DMS 273 treated with DMSO at 0.1 percent for 48 hours (cell line): ENCODE measurements at places on chromosomes 16 and 17.

DNA sequence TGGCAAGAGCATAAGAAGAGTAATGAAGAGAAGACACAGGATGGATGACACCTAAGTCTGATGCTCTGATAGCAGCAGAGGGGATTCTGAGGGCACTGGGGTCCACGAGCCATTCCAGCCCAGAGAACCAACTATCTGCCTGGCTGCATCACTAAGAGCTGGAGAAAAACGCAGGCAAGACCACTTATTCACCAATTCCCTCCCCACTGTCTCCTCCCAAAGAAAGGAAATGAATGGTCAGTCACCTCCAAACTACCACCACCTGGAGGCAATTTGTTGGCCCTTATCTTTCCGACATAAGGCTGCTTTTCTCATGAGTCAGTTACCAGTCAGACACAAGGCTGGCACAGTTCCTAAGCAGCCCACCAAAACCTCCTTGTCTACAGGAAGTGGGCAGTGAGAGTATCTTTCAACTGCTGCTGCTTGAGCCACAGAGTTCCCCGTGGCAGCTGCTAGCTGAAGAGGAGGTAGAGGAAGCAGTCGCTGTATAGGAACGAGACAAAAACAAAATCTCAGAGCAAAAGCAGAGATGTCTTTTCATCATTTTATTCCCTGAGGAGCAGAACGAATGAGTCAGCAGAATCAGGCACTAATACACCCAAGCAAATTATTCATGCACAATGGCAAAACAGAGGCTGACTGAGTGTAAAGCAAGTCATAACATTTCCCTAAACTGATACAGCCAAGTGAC is 111.1 kb downstream of the SMG6 start:
- DNase-seq: no peak

DNA sequence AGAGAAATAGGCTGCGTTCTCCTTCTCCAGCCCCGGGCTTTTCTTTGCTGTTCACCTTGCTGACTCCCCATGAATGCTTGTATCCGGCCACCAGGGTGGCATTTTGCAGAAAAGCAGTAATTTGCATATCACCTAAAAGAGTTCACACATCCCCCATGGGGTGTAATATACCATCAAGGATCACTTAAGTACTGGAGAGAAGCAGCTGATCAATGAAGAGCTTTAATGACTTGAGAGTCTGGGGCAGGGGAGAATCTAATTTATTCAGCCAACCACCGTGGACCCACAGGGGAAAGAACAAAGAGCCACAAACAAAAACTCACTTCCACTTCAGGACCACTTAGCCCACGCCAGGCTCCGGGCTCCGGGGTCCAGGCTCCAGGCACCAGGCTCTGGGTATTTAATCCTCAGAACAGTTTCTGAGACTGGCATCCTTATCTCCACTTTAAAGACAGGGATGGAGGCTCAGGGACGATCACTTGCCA is 33.9 kb upstream of the SEC14L1 start:
- no peak for DNase-seq

- peak; percentile 72 for DNase-seq
Measured at GRCh38 chr16:89322321-89323119, 105.0 kb downstream of the ZNF778 start.

DNA sequence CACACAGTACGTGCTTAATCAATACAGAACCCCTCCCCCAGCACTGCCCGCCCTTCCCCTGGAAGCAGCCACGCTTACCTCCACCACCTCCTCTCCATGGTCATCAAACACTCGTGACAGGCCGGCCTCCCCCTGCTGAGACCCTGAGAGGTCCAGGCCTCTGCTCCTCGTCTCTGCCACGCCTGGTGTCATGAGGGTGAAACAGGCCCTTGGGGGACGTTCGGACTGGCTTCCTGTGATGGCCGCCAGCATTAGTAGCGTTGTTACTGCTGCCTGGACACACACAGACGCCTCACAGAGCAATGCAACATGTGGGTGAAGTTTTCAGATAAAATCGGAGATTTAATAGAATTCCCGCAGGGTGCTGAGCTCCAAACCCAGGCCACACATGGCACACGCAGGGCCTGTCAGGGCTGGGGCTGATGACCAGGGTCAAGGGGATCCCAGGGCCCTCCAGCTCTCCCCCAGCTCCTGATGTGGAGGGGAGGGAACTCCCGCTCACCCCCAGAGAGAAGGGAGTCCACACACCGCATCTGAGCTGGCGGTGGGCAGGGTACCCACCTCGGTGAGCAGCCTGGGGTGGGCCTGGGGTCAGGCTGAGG is 15.9 kb upstream of the SLC38A10 start:
- DNase-seq: no peak

GRCh38 chr17:76370261-76370993 is 14.0 kb upstream of the SPHK1 start:
- DNase-seq: no peak

- DNase-seq: no peak
Measured at GRCh38 chr16:89555780-89556179, 4.7 kb upstream of the RPL13 start.

GRCh38 chr16:27844826-27845225 is 218.7 kb downstream of the GSG1L start:
- DNase-seq: no peak

DNA sequence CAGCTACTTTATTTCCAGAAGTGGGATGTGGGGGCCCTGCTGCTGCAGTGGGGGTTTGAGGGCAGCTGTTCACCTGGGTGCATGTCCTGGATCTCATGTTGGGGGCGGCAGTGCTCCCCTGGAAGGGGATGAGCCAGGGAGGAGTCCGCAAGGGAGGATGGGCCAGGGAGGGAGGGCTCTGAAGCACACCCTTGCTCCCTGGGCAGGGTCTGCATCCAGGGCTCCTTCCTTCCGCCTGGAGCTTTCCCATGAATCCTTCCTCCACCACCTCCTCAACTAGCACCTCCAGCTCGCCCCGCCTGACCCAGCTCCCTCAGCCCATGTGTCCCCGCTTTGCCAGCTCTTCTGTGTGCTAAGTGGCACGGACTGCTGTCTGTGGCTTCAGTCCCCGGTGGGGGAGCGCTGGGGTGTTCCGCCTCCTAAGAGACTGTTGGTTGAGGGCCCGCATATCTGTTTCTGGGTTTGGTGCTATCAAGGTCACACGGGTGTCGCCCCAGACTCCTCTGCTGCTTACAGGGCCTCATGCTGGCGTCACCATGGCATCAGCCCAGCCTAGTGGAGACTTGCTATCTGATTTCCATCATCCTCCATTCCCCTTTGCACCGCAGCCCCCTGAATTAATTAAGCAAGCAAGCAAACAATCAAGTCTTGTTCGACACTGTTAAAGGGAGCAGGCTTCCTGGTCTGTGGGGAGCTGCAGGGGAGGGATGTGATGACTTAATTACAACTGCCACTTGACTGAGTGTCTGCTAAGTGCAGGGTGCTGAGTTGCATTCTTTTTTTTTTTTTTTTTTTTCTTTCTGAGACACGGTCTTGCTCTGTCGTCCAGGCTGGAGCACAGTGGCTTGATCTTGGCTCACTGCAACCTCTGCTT is 71.8 kb downstream of the PRKCA start:
- DNase-seq: no peak

GRCh38 chr16:89765292-89765830 is 44.0 kb downstream of the ZNF276 start:
- DNase-seq: no peak

DNA sequence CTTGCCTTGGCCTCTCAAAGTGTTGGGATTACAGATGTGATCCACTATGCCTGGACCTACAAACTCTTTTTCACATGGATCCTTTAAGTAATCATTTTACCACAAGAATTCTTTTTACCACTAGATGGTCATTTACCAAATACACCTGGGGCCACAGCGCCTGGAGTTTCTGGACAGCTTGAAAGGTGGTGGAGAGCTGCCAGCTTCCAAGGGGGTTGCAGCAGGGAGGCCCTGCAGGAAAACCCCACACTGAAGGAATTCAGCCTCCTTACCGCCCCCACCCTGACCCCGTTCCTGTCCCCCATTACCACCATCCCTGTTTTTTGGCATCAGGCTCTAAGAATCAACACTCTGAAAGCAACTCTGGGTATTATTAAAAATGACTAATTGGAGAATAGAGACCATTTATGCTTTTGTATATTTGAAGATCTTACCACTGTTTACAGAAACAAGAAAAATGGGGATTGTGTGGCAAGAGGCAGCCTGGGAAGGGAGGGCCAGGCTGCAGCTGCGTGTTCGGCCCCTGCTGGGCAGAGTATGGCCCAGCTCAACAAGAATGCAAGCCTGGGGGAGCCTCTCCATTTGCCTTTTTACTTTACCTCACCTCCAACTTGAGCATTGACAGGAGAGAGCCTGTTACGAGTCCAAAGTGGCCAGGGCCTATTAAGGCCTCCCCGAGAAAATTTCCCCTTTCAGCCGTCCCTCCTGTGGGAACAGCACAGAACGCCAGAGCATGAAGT is 209.9 kb downstream of the ZFHX3 start:
- DNase-seq: no peak

DNA sequence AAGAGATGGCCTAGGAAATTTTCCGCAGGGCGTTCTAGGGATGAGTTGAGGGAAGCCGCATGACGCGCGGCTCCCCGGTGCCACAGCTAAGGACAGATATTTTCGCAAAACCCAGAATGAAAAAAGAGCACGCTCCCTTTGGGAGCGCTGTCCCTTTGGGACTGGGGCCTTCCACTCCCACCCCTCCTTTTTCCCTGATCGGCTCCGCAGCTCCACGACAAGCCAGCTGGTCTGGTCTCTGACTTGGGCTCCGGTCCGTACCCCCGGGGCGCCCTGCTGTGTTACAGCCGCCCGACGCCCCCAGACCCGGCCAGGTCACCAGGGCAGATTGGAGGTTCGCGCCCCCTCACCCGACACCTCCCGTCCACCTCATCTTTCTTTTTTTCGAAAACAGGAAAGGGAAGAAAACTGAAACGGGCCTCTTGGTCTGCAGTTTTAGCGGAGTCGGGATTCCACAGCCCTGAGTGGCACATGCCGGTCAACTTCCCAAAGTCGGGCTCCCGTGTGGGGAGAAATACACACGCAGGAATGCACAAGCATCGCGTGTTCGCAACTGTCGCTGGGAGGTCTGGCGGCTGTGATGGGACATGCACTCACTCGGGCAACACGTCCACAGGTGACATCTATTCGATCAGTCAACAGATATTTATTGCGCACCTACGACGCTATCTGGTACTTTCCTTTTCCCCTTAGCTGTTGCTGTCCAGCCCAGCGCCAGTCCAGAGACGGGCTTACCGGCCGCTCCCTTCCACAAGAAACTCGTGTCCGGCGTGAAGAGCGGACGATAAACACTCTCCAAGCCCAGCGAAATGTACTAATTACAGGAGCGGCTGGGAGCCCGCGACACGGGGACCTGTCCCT is 3.9 kb upstream of the SOX9 start:
- no peak for DNase-seq

GRCh38 chr17:27782791-27783206 is 17.5 kb downstream of the NOS2 start:
- DNase-seq: no peak

DNA sequence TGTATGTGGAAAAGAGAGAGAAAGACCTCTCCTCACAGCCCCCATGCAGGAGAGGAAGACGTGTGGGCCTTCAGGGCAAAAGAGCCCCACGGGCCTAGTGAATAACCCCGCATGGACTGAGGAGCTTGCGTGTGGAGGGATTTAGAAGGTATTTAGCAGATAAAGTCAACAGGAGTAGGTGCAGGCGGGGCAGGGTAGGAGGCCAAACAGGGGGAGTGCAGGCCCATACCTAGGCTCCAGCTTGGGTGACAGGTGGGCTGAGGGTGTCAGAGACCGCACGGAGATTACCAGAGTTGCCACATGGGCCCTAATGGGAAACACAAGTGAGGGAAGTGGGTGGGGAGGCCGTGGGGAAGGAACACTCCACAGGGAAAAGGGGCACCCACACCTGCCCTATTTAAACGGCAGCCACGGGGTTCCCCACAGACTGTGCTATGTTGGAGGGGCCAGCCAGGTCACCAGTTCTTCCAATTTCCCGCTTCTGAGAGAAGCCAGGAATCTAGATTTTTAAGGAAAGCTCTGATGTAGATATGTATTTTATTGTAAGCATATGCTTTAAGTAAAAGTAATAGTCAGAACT is 8.2 kb upstream of the CNGB1 start:
- DNase-seq: no peak

DNA sequence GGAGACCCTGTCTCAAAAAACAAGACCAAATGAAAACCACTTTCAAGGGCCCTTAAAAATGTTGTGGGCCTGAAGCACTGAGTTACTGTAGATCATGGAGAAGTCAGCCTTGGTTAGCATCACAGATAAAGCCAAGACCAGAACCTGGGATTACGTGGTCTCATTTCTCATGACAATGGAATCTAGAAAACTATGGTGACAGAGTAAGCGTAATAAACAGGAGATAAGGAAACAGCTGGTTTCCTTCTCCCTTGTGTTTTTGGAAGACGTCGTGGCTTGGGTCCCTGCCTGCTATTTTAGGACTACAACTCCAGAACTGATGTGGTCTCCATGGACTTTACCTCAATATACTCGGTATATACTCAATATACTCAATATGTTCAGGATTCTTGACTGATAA is 180.7 kb upstream of the ZFHX3 start:
- no peak for DNase-seq

GRCh38 chr17:74566132-74566753 is 1.1 kb downstream of the CD300H start:
- DNase-seq: no peak

GRCh38 chr16:55713103-55713502 is 57.3 kb downstream of the SLC6A2 start:
- DNase-seq: no peak

DNA sequence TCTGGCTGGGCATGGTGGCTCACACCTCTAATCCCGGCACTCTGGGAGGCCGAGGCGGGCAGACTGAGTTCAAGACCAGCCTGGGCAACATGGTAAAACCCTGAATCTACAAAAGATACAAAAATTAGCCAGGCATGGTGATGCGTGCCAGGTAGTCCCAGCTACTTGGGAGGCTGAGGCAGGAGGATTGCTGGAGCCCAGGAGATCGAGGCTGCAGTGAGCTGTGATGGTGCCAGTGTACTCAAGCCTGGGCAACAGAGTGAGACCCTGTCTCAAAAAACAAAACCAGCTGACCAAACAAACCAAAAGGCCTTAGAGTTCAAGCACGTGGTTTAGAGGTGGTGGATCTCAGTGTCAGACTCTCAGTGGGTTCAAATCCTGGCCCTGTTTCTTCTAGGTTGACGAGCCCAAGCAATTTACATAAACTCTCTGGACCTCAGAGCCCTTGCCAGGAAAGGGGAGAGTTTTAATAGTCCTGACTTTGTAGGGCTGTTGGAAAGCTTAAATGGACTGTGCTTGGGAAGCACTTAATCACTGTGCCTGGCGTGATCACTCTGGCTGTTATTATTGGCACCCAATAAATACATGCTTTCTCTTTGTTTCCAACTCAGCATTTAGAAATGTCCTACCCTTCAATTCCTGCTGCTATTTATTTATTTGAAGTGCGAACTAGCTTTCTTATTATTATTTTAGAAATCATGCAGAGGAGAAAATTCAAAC is 44.7 kb downstream of the ABCC1 start:
- no peak for DNase-seq

GRCh38 chr17:36545465-36546417 is 1.0 kb downstream of the GGNBP2 start:
- peak; percentile 86 for DNase-seq

GRCh38 chr17:57875290-57876022 is 25.6 kb upstream of the MRPS23 start:
- peak; percentile 68 for DNase-seq

DNA sequence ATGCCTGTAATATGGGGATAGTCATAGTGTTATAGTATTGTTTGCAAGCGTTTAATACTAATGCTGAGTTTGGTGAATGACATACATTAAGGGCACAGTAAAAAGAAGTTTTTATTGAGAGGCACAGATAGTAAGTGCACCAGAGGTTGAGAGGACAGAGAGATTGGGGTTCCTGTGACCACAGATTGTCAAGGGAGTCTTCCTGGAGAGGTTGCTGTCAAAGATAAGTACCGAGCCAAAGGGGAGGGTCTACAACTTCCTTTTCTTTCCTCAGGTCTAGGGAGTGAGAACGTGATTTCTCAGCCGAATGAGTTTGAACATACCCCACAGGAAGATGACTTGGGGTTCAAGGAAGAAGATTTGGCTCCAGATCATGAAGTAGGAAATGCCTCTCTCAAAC is 1.8 kb downstream of the ZNF48 start:
- DNase-seq: no peak
